ENCODE measurements at places on chromosomes 2 and 18.

DNA sequence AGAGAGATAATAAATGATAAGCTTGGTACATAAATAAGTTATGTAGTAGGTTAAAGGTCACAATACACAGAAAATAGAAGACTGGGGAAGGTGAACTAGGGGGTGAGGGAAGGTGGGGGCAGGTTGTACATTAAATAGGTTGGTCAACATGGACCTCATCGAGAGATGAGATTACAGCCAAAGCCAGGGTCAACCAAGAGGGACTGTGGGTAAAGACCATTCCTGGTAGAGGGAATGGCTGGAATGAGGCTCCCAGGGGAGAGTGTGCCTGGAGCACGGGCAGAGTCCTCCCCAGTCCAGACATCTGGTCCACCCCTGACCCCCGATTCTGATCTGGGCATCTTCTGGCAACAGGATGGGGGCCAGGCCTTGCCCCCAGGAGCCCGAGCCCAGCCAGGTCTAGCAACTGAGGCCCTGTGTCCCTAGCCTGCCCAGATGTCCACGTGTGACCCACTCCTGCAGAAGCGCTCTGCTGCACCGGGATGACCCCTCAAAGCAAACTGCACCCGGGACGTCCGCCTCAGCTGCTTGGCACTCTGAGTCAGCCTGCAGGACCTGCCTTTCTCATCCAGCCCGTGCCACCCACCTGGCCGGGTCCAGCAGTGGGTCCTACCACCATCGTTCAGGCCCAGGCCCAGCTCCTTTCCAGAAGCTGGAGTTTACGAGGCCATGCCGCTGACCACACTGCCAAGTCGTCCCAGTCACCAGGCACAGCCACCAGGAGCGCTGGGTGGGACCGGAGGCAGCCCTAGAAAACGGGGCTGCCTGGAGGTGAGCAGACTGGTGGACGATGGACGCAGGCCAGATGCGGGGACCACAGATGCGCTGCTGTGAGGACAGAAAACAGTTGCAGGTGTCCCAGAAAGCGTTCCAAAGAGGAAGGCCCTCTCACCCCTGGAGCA lies 56.2 kb upstream of the ID2 start:
- no peak for DNase-seq

DNA sequence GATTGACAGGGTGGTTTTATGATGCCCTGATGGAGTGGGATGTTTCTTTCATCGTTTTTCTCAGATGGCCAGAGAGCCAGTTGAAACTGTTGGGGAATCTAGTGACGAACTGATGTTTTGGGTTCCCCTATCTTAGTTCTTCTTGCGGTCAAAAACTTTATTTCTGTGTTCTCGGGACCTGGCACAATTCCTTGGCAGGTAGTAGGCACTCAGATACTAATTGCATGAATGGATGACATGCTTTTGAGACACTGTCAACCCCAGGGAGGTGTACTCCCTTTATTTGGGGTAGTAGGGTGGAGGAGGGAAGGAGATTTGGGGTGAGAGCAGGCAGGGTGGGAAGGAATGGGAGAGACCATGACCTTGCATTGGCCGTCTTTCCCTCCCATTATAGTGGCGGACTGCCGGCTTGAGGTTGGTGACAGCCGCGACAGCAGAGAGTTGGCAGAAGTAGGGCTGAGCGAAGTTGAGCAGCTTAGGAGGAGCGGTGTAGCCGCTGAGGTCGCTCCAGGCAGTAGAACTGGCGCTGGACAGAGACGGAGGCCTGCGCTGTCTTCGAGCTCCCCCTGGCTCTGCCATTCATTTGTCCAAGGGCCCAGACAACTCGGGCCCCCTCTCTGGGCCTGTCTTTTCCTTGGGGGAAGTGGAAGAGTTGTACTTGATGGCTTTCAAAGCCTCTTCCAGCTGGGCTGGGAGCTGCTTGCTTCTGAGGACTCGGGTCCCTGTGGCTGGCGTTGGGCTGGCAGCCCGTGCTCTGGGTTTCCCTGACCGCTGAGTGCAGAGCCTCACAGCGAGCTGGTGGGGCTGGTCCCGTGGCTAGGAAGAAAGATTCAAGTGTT lies 2.6 kb downstream of the TET3 start:
- DNase-seq = no peak

DNA sequence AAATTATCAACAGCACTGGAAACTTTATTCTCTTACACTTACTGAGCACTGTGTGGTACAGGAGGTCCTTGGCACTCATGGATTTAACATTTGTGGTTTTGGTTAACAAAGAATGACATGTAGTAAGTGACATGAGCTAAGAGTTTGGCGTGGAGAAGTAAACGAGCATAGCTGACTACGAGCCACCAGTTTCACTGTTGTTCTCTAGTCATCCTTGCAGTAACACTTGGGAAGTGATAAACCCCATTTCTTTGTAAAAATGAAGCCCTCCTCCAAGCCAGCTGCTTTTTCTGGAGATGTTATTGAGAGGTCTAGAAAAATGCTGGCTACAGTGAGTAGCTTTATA lies 32.7 kb downstream of the QPCT start:
- no peak for DNase-seq

GRCh38 chr2:175441181-175441761 lies 259.8 kb upstream of the ATP5MC3 start:
- no peak for DNase-seq

DNA sequence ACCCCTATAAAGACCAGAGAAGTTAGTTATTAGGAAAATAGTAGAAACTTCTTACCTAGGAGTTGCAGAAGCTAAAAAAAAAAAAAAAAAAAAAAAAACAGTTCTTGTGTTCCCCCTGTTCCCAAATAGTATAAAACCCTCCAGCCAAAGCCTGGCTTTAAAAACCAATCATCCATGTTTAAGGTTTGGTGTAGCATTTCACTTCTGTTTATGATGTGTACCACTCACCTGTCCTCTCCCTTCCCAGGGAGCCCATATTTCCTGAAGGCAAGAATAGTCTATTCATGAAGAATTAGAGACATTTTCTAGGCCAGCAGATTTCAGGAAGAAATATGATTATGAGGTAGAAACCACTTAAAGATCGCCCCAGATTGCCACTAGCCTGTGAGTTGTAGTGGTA lies 273.6 kb downstream of the SETBP1 start:
- DNase-seq = no peak

- no peak for DNase-seq
Measured at GRCh38 chr2:122237450-122237849, 482.0 kb downstream of the TSN start.

GRCh38 chr18:35186291-35187034 lies 54.4 kb upstream of the ZNF397 start:
- DNase-seq = no peak

DNA sequence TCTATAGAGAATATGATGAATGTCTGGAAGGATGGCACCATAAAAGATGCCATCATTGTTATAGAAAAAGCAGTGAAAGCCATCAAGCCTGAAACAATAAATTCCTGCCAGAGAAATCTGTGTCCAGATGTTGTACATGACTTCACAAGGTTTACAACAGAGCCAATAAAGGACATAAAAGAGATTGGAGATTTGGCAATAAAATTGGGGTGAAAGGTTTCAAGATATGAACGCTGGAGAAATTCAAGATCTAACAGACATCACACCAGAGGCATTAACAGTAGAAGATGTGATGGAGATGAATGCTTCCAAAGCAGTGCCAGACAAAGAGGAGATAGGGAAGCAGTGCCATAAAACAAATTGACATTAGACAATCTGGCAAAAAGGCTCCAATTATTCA lies 518.8 kb upstream of the ACVR2A start:
- DNase-seq = no peak

- no peak for DNase-seq
Measured at GRCh38 chr2:194495046-194495445, 1162.0 kb upstream of the SLC39A10 start.

DNA sequence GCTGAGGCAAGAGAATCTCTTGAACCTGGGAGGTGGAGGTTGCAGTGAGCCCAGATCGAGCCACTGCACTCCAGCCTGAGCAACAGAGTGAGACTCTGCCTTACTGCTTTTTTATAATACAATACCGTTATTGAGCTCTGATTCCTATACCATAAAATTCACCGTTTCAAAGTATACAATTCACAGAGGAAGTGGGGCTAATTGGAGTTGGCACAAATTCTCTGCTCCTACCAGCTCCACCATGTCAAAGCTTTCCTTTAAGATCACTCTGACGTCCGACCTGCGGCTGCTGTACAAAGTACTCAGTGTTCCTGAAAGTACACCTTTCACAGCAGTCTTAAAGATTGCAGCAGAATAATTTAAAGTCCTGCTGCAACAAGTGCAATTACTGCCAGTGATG lies 29.6 kb upstream of the CYBRD1 start:
- no peak for DNase-seq

GRCh38 chr2:65300761-65301711 lies 73.4 kb downstream of the ACTR2 start:
- DNase-seq = peak; percentile 37

DNA sequence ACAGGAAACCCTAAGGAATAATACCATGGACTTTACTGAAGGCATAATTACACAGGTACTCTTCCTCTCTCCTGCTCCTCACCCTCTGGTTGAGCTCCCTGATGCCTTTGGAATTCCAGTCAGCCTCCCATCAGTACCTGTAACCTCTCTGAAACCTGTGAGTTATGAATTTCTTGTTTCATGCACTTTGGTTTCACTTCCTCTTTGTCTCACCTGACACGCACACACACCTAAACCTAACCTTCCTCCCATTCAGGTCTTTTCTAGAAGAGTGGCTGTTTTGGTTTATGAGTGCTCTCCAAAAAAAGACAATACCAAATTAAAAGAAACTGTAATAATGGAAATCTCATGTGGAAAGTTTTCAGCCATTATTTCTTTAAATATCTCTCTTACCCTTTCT lies 451.3 kb upstream of the VWC2L start:
- no peak for DNase-seq

DNA sequence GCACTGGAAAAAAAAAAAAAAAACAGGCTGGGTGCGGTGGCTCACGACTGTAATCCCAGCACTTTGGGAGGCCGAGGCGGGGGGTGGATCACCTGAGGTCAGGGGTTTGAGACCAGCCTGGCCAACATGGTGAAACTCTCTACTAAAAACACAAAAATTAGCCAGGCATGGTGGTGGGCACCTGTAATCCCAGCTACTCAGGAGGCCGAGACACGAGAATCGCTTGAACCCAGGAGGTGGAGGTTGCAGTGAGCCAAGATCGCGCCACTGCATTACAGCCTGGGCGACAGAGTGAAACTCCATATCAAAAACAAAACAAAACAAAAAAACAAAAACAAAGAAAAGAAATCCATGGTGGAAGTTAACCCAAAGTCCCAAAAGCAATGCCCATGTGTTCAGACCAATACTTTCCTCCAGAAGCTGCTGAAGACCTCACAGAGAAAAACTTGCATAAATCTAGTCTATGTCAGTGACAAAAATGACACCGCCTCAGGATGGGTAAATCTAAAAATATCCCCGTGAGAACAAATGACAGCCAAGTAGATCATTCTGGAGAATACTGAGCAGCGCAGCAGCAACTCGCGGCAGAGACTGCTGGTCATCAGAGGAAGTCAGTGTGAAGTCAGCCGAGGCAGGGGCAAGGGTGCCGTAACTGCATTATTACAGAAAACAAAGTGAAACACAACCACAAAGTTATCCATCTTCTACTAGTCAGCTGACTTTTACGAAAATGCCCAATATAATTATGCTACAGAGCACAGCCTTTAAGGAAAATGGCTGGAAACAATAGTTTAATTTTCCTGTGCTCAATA lies 41.0 kb downstream of the LPIN2 start:
- DNase-seq = peak; percentile 52

All from T follicular helper cell (primary cell).